ENCODE measurements at places on chromosomes 11 and 22.

DNA sequence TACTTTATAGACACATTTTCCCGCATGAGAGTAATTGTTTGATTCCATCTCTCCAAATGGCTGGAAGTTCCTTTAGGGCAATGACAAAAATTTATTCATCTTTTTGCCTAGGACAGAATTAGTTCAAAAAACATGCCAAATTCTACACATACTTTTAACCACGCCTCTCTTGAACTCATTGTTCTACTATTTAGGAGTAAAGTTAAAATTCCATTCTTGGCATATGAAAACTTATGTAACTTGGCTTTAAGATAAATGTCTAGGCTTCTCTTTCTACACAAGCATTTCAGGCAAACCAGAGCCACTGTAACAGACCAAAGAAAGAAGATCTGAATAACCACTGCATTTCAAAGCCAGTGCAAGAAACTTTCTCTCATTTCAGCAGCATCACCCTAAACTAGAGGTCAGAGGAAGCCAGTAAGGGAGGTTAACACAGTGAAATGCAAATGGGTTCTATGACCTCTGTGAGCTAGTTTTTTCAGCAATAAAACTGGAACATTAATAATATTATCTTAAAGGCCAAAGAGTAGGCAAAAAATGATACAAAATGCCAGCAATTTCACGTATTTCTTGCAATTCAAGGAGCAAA is 73.0 kb downstream of the RSF1 start:
- DNase-seq: no peak

GRCh38 chr22:50507421-50507990 is at the start of gene LMF2:
Gene LMF2 (minus strand): TSS chr22:50507702. CDS start chr22:50507675, 27 bp downstream.
- DNase-seq: no peak

- no peak for DNase-seq
Measured at GRCh38 chr11:127997594-127997993, 589.8 kb downstream of the ETS1 start.

DNA sequence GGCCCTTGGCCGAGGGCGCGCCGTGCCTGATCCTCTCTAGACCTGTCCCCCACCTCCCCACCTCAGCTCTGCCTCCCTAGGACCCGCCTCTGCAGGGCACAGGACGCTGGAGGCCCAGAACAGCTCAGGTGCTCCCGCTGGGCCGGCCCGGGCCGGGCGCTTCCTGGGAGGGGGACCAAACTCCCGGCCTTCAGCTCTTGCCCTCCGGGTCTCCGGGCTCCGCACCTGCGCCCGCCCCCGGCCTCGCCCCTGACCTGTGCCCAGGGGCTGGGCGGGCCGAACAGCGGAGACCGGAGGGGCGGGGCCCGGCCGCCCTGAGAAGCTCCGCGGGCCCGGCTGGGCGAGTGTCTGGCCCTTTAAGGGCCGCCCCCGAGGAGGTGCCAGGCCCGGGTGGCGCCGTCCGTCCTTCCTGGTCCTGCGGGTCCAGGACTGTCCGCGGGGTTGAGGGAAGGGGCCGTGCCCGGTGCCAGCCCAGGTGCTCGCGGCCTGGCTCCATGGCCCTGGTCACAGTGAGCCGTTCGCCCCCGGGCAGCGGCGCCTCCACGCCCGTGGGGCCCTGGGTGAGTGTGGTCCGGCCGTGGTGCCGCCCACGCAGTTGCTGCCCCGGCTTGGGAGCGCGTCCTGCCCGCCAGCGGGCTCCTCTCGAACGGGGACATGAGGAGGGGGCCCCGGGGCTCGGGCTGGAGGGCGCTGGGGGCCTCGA is at the start of gene SSH3:
Gene SSH3 (plus strand): TSS at position 399 of the 703 bp plus-strand sequence. CDS start 96 bp downstream, at position 495.
- no peak for DNase-seq

- no peak for DNase-seq
Measured at GRCh38 chr11:12359761-12360160, 17.6 kb upstream of the PARVA start.

DNA sequence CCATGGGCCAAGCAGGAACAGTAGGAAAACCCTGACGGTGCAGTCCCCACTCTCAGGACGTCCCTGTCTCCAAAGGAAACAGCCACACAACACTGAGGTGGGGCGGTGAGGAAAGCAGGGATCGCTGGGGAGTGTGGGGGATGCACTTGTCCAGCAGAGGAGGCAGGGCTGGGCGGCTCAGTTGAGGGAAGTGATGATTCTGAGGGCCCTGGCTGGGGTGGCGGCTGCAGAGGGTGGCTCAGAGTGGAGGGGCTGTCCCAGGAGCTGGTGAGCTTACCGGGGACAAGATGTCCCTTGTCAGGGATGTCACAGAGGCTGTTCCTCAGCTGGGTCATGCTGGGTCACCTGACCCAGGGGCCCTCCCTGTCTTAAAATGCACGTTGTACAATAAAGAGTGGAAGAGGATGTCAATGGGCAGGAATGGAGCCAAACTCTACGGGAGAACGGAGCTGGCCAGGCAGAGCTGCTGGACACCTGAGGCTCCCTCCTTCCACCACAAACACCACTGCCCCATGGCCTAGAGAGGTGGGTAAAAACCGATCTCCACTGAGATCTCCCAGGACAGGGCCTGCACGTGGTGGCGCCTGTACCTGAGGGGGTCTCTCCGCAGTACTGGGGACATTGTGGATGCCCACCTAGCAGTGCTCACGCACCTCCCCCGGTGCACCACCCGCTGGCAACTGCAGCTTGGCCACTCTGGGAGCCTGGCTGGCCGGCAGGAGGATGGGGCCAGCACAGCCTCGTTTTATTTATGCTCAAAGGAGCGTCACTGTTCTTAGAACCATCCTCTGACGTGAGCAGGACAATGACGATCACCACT is 9.7 kb upstream of the EFCAB6 start:
- no peak for DNase-seq

GRCh38 chr11:66970371-66970806 is 4.7 kb upstream of the C11orf86 start:
- no peak for DNase-seq

- no peak for DNase-seq
Measured at GRCh38 chr22:23245045-23245798, 64.9 kb downstream of the BCR start.

GRCh38 chr22:28798810-28799605 is 1.4 kb downstream of the XBP1 start:
- DNase-seq: peak; percentile 97

- DNase-seq: no peak
Measured at GRCh38 chr11:113528982-113529381, 53.8 kb upstream of the DRD2 start.

GRCh38 chr22:45429424-45429823 is 15.9 kb downstream of the RIBC2 start:
- no peak for DNase-seq

GRCh38 chr22:31077681-31078080 is 3.4 kb upstream of the SMTN start:
- no peak for DNase-seq

Measured in fibroblast of the conjunctiva (primary cell).